Progenitor cell of endocrine pancreas (in vitro differentiated cells): ENCODE measurements at places on chromosomes 5 and 9.

GRCh38 chr5:65779643-65780042 lies 57.6 kb downstream of the NLN start:
- no peaks in the 10 kb centered on the region for H3K27me3 ChIP-seq
- H3K4me3 ChIP-seq, result no peak overlapping the region
- no peak for DNase-seq
- H3K36me3 ChIP-seq, result peaks cover 30% of the 10 kb centered on the region
- peaks cover 2% of the 10 kb centered on the region for H3K4me1 ChIP-seq

DNA sequence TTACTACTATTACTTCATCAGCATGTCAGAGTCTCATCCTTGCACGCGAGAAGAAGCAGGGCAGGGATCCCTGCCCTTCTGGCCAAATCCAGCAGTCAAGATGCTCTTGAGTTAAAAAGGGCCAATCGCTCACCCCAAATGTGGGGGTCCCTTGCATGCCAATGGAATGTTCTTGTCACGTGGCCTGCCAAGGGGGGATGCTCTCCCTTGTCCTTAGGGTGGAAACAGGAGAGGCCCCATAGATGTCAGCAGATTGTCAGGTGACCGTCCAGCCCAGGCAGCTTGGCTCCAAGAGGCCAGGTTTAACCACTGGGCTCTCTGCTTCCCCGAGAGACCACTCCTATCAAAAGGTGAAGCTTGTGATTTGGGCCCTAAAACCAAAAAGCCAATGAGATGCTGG lies 25.3 kb upstream of the DUSP1 start:
- no peak overlapping the region for H3K4me3 ChIP-seq
- DNase-seq, result no peak
- no peaks in the 10 kb centered on the region for H3K27me3 ChIP-seq
- H3K27ac ChIP-seq, result no peak overlapping the region

- no peaks in the 10 kb centered on the region for H3K4me1 ChIP-seq
- no peak overlapping the region for H3K4me3 ChIP-seq
- no peaks in the 10 kb centered on the region for H3K27me3 ChIP-seq
- no peak for DNase-seq
- no peak overlapping the region for H3K27ac ChIP-seq
- no peaks in the 10 kb centered on the region for H3K36me3 ChIP-seq
Observed at GRCh38 chr9:14939378-14939777, 29.1 kb upstream of the FREM1 start.

DNA sequence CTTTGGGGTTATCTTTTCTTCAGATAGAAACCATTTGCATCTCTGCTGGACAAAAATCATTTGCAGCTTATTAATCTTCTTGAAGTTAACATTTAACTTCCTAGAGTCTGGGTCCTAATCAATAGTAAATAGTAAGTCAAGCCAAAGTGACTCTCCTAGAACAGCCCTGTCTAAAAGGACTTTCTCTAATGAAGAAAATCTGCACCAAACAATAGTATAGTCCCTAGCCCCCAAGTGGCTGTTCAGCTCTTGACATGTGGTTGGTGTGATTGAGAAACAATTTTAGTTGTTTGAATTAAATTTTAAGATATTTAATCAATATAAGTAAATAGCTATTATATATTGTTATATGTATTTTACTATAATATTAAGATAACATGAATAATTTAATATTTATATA lies 64.6 kb upstream of the SHB start:
- H3K36me3 ChIP-seq, result no peaks in the 10 kb centered on the region
- H3K27ac ChIP-seq, result no peak overlapping the region
- no peak overlapping the region for H3K4me3 ChIP-seq
- H3K27me3 ChIP-seq, result peaks cover 12% of the 10 kb centered on the region
- DNase-seq, result no peak
